ENCODE measurements at places on chromosomes 3 and 15. TPM values are rescaled to one million over a fixed set of nuclear protein-coding genes. Genes with fewer than 3 reads are reported as not detected.

The VEPH1 gene
- 10.3 TPM for total RNA-seq

The VGLL3 gene
- total RNA-seq = 223 TPM

The U2SURP gene
- total RNA-seq = 86.4 TPM

The PSTPIP1 gene
- total RNA-seq = not detected

The RFTN1 gene
- total RNA-seq = 74.7 TPM

The SLC22A13 gene
- total RNA-seq = 0.43 TPM

The SERPINI2 gene
- total RNA-seq = not detected

GRCh38 chr15:83871808-83872559 is 218.1 kb downstream of the ADAMTSL3 start:
- peak; percentile 62 for DNase-seq

DNA sequence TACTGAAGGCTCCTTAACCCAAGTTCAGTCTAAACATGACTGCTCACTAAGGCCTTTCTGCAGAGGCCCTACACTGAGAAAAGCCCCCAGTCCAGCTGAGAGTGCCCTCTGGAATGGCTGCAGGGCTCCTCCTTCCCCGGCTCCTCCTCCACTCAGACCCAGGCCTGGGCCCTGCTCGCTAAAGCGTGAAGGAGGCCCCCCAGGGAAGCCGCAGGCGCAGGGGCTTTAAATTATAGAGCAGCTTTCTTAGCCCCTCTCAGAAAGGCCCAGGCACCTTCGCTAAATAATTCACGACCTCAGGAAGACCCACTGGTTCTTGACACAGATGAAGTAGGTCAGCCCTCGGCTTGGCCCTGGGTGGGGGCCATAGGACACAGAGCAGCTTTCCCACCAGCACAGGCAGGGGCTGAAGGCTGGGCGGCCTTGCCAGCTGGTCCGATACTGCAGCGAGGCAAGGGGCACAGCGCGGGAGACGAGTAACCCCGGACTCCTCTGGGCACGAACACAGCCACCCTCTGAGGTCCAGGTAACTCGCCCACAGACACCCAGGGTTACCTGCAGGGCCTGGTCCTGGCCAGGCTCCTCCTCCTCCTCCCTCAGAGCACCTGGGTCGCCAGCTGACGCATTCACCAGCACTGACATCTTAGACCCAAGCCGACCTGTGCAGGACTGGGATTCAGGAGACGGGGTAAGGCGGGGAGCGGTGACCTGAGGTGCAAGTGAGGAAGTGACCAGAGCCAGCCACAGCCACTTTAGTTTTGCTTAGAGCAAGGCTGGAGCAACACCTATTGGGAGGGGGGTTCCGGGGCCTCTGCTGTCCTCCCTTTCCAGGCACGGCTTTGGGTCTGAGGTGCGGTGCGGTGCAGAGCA is 36.9 kb downstream of the RBPMS2 start:
- DNase-seq = no peak

DNA sequence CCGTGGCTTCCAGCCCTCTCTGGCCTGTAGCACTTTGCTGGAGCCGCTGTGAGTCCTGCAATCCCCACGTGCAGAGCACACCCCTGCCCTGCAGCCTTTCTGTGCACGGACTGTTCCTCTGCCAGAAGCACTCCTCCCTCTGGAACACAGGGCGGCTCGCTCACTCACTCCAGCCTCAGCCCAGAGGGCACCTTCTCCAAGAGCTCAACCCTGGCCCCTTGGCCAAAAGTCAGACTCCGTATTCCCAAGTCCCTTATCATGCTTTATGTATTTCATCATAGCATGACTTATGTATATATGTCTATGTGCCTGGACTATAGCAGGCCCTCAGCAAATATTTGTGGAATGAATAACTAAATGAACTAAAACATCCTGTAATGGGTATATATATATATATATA is 63.2 kb downstream of the ASB7 start:
- DNase-seq = peak; percentile 66

DNA sequence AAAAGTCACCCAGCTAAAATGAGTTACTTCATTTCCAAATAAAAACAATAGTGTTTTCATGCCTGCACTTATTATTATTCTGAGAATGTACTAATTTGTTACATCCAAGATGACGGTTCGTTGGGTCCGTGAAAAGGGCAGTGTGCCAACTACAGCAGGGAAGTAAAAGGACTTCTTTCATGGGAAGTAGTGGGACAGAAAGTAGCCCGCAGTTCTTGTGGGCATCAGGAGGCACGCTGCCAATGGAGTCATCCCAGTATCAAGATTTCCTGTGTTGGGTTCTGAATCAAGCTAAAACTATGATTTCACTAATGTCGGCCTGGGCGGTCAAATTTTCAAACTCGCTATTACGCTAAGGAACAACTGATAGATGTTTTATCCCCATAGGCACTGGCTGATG is 254.5 kb upstream of the SOX2 start:
- DNase-seq = no peak

DNA sequence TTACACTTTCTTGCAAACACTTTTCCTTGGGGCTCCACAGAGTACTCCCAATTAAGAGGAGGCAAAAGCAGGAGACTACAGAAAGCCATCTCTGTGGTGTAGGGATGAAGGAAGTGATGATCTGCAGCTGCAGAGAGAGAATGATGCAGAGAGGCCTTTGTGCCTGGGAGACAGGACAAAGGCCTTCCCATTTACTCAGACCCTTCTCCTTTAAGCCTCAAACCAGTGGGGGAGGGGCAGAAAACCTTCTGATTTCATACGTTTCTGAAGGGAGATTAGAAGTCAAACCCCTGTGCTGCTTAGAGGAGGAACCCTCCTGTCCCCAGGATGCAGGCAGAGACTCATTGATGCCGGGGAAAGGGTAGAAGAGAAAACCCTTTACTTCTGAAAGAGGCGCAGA is 130.8 kb downstream of the NEO1 start:
- DNase-seq = no peak

DNA sequence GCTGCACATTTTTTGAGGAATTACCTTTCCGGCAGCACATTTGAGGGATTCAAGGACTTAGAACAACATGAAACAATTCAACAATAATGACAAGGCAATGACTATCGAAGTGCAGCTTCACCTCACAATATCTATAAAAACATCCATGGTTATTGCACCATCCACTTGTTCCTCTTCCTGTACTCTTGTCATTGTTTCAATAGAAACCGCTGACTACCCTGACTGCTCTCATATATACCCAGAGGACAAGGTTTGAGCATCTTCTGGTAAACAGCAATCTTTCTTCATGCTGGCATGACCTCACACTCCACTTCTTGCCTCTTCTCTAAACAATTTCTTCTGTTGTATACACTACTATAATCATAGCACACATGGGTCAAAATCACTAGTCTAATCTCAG is 864.9 kb downstream of the FHIT start:
- DNase-seq = no peak

- DNase-seq = peak; percentile 94
These were observed 72.8 kb downstream of the GALK2 start for GRCh38 chr15:49242820-49243219.

DNA sequence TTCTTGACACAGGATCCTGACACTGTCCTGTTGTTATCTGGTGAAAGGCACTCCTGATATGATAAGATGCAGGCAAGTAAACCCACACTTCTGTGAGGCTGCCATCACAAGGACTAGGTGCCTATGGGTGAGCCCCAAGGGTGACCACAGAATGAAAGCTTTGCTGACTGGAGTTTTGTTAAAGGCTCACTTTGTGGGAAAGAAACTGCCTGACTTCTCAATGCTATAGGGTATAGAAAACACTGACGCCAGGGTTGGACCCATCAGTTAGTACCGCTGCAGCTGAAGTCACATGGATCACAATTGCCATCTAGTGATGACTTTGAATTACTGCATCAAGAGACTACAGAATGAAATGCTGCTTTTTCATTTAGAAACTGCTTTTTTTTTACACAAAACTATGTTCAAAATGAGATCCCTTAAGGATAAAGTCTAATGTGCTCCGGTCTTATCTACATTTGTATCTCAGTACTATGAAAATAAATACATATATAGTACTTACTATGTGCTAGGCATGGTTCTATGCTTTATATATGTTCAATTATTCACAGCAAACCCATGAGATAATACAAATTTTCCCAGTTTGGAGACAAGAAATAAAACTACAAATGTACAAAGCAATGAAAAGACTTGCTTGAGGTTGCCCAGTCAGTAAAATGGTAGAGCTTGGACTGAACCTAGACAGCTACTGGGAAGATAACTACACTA is 64.2 kb upstream of the CMSS1 start:
- DNase-seq = peak; percentile 79

DNA sequence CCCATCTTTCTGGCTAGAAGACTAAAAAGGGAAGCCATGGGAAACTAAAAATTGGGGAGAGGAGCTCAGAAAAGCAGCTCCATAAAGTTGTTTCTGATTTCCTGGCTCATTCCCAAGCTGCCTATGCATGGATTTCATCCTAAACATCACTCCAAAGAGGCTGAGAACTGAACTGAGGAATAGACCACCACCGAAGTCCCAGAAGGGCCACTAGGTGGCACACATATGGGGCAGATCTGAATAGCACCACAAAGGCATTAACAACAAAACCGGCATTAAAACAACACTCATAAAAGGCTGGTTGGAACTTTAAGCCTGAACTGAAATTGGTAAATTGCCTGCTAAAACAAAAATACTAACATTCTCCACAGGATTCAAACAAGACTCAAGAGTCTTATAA is 106.3 kb downstream of the PLD1 start:
- peak; percentile 65 for DNase-seq

- no peak for DNase-seq
These were observed 60.1 kb downstream of the IQSEC1 start for GRCh38 chr3:13013151-13013561.

DNA sequence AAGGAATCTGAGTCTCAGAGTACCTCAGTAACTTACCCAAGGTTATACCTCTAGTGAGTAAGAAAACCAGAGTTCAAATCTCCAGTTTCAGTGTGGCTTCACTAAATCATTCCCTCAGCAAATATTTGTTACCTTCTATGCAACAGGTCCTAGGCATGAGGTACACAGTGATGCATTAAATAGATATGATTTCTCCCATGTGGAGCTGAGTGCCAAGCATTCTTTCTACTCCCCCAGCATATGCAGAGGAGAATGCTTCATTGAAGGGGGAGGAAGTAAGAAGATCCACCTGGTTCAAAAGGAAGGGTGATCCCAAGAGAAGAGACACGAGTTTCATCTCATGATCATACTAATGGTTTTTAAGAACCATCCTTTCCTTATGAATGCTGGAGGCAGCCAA is 6.8 kb upstream of the MTHFS start:
- DNase-seq = no peak

Measured in fibroblast of villous mesenchyme (primary cell).